ENCODE measurements at places on chromosomes 6 and 20. TPM values are rescaled to one million over a fixed set of nuclear protein-coding genes. Genes with fewer than 3 reads are reported as not detected.

GRCh38 chr6:140370441-140370840, 996.0 kb upstream of the CITED2 start:
- no peak for DNase-seq

DNA sequence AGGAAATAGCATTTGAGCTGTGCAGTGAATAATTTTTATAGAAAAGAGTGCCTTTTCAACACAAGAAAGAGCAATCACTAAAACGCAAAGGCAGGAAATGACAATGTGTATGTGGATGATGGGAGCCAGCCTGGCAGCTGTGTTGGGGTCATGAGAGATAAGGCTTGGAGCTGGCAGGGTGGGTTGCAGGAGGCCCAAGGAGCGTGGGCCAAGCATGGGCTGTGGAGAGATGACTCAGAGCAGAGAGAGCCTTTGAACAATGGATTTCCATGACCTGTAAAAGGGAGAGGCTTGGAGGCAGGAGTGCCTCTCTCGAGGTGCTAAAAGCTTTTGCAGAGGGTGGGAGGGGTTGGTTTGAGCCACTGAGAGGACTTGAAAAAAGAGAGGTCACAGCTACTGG, 6.6 kb upstream of the TBC1D7 start:
- peak; percentile 42 for DNase-seq

- DNase-seq: no peak
Observed at GRCh38 chr20:58240471-58240870, 12.0 kb upstream of the ANKRD60 start.

DNA sequence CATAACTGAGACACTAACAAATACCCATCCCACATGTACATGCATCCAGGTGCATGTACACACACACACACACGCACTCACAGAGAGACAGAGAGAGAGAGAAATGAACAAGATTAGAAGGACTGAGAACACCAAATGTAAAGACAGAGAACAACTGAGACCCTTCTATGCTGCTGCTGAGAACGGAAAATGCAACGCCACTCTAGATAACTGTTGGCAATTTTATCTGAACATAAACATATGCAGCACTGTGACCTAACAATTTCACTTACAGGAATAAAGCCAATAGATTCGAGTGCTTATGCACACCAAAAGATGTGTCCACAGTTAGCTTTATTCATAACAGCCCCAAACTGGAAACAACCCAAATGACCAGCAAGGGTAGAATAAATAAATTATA, 103.8 kb upstream of the LY86 start:
- no peak for DNase-seq

GRCh38 chr20:32391003-32391402, 32.9 kb downstream of the ASXL1 start:
- no peak for DNase-seq

DNA sequence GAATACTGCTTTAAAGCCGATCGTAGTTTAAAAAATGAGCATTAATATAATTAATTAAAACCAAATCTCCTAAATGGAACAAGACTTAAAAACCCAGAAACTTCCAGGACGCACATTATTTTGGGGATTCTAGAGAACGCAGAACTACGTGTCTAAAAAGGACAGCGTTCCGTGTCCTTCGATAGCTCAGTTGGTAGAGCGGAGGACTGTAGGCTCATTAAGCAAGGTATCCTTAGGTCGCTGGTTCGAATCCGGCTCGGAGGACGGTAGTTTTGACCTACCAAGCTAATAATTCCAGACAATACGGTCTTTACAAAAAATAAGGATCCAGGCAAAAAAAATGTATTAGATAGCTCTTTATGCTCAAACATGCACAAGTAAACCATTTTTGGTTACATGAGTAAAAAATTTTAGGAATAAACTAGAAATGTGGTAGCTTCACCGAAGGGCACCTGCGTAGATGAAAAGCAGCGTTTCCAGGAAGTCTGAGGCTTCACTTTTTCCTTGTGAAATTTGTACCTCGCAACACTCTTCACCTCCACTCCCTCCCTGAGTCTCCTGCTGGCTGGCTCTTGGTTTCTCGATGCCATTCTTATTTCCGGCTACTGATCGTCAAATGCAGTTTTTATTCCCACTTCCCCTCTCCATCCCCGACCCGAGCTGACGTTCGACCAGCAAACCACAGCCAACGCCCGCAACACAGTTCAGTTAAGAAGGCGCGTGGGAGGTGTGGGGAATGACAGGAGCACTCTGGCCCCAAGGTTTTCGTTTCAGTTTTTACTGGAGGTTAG, 19.6 kb upstream of the ABT1 start:
- DNase-seq: peak; percentile 81

DNA sequence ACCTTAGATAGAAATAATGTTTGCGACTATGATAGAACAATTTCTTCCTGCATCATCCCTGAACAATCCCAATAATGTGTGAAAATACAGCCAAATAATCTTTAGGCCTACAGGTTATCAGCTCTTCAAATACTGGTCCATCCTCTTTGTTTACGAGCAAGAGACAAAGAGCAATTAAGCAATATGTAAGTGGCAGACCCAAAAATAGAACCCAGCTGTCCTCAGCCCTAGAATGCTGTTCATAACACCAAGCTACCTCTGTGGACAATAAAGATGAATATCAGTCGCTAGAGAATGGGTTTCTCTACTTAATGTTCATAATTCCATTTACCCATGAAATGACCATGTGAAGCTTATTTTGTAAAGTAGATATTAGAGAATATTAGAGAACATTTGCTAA, 28.4 kb upstream of the OSTM1 start:
- no peak for DNase-seq

DNA sequence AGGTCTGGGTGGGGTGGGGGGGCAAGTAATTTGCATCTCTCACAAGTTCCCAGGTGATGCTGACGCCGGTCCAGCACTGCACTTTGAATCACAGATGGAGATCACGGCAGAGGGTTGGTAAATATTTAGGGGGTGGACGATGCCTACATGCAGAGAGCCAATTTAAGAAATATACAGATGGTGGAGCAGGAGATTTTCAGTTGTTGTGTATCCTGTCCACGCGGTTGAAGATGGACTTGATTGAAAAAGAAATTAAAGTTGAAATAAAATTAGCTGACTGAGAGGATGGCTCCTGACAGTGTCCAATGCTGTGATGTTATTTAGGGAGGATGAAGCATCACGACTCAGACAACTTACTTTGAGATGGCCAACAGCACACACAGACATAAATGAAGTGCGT, 74.6 kb downstream of the PHACTR3 start:
- no peak for DNase-seq

DNA sequence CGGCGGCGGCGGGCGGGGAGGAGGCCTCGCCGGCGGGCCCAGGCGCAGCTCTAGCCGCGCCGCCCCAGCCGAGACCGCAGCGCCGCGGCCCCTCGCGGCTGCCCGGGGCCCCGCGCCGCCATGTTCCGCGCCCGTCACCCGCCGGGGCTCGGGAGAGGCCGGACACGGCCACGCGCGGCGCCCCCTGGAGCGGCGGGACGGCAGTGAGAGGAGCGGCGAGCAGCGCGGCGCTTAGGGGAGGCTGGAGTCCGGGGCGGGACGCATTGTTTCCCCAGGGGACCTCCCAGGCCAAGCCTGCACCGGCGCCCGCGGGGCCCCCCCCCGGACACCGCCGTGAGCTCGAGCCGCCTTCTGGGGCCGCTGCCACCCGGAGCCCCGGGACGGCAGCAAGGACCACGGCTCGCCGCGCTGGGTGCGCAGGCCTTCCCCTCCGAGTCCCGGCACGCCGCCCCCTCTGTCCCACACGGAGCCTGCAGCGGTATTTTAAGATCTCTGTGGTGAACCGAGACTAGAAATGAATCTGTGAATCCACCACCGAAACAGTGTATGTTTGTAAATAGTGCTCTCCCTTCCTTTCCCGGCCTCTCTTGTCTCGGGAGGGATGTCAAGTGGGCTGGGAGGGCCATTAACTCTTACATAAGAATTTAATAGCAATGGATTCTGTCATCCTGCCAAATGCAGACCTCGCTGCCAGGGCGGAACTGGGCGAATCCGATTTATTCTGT, 424 bp upstream of the KIF13A start:
- peak; percentile 82 for DNase-seq

CDH4 gene
- total RNA-seq: 7.8 TPM

HUS1B gene
- 0.15 TPM for total RNA-seq
